ENCODE measurements at places on chromosomes 4 and X. TPM values are rescaled to one million over a fixed set of nuclear protein-coding genes. Genes with fewer than 3 reads are reported as not detected.

HSFX3 gene
- polyA plus RNA-seq = not detected

GIMD1 gene
- polyA plus RNA-seq = not detected

TBX22 gene
- polyA plus RNA-seq = not detected

PSAPL1 gene
- 7.0 TPM for polyA plus RNA-seq

BMX gene
- 0.56 TPM for polyA plus RNA-seq

CFAP299 gene
- not detected for polyA plus RNA-seq

PRRG3 gene
- polyA plus RNA-seq = 0.15 TPM

P2RY4 gene
- polyA plus RNA-seq = not detected

GPR82 gene
- polyA plus RNA-seq = 0.18 TPM

C4orf50 gene
- not detected for polyA plus RNA-seq

MAGEC3 gene
- polyA plus RNA-seq = not detected

Data from stomach (tissue), 19 donors.